ENCODE measurements at places on chromosomes 1 and 21.

DNA sequence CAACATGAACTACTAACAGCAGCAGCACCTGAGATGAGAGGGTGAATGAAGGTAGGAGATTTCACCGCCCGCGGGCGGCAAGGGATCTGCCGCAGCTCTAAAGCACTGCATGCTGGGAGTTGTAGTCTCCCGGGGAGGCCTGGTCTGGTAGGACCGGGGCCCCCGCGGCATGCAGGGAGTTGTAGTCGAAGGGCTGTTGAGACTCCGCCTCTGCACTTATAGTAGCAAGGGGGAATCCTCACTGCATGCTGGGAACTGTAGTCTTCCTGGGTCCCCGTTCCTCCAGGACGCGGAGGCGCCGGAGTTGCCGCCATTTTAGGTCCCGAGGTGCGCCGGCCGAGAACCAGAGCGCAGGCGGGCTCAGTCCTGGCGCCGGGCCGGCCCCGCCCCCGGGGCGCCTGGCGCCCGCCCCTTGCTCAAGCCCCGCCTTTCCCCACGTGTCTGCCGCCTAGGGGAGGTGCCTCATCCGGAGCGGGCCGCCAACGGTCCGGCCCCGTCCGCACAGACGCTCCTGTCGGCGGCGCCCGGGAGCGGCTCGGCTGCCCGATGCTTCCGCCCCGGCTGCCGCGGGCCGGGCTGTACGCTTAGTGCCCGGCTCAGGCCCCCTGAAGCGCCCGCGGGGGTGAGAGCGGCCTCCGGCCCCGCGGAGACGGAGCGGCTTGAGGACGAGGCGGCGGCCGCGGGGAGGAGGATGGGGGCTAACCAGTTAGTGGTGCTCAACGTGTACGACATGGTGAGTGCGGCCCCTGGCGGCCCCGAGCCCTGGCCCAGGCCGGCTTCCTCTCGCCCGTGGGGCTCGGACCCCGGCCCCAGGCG lies at the start of gene DESI2:
Gene DESI2 (plus strand): TSS at position 504 of the 816 bp plus-strand sequence. CDS start 188 bp downstream, at position 692.
- DNase-seq: peak; percentile 93

DNA sequence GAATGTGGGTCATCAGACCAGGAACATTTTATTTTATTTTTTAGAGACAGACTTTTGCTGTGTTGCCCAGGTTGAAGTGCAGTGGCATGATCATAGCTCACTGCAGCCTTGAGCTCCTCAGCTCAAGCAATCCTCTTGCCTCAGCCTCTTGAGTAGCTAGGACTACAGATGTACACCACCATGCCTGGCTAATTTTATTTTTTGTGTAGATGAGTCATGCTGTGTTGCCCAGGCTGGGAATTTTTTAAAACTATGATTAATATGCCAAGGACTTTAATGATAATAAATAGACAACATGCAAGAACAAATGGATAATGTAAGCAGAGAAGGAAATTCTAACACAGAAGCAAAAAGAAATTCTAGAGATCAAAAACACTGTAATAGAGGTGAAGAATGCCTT lies 142.4 kb downstream of the AK5 start:
- no peak for DNase-seq

DNA sequence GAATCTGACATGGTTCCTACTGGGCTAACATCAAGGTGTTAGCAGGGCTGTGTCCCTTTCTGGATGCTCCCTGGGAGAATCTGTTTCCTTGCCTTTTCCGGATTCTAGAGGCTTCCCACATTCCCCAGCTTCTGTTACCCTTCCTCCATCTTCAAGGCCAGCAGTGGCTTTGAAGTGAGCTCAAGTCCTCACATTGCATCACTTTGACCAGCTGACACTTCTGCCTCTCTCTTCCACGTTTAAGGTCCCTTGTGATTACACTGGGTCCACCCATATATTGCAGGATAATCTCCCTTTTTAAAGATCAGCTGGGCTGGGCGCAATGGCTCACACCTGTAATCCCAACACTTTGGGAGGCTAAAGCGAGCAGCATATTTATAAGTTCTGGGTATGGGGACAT lies 33.1 kb downstream of the CNST start:
- DNase-seq: no peak

GRCh38 chr1:45326627-45327623 lies at the start of gene HPDL:
HPDL (plus strand) TSS chr1:45326895; CDS start chr1:45327149, 254 bp downstream.
- peak; percentile 75 for DNase-seq

DNA sequence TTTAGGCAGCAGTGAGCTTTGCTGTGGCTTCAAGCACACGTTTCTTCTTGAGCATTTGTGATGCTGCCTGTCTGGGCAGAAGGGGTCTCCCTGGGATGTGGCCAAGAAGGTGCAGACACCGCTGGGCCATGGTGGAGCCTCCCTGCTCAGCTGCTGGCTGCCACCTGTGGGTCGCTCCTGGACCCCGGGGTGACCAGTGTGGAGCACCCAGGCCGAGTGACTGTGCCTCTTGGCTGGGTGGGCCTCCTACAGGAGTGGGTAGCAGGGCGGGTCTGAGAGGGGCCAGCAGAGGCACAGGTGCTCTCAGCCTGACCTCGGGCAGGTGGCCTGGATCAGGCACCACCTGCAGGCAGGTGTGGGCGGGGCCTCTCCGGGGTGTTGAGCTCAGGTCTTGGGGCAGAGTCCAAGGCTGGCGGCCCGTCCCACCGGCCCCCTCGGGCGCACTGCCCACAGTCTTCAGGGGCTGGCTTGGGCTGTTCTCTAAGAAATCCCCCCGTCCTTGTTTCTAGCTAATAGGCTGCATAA lies 42.0 kb upstream of the COL6A1 start:
- DNase-seq: no peak

DNA sequence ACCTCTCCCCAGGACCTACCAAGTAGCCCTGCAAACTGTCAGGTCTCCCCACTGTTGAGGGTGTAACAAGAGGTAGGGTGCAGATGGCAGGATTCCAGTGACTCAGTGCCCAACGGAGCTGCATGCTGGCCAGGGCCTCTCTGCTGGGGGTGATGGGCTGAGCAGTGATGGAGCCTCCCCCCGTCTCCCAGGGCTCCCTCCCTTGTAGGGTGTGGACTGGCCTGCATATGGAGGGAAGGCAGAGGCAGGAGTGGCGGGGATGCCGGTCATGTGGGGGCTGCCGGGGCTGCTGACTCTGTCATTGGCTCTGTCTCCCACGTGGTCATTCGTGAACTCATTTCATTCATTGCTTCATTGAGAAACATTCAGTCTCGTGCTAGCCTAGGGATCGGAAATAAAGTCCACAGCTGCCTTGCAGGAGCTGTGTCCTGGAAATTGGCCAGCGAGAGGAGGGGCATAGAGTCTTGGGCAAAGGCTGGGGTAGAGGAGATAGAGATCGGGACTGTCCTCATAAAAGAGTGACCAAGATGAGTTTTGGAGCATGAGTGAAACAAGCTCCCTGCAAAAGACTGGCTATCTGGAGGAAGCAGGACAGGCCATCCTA lies 22.9 kb upstream of the DISP3 start:
- DNase-seq: no peak

Data from stimulated activated CD8-positive, alpha-beta memory T cell treated with anti-CD3 and anti-CD28 coated beads, Interleukin-15, amount 100 ng/mL, for 48 hours (primary cell).